ENCODE measurements at places on chromosomes 1 and 21.

GRCh38 chr1:10257851-10258250 lies 47.5 kb downstream of the KIF1B start:
- peak overlapping the region; percentile 89 for H3K27ac ChIP-seq
- DNase-seq, result no peak
- no peak overlapping the region for H3K4me3 ChIP-seq

DNA sequence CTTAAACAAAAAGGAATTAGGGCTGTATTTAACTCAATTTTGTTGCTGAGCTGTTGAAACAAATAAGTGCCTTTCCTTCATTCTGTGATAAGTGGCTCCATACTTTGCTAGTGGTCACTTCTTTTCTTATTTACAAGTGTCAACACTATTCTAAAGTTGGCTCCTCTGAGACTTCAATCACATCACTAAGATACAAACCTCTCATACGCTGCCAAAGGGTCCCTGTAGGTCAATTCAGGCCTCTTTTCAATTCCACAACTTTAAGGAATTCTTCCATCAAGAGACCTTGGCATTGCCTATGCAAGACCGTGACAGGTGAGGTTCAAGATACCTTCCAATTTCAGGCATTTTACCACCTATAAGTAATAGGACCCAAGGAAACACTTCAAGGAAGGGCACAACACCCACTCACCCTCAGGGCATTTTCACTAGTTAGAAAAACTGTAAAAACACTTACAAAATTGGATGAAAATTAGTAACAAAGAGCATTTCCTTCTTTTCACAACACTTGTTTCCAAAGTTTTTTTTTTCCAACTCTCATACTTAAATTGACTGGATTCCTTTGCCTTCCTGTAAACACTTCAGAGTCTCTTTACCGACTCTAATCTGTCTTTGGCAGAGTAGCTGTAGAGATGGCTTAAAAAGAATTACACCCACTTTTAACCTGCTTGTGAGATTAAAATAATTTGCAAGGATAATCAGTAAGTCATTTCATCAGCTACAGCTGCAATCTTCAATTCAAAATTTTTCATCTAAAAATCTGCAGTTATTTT lies 24.5 kb downstream of the SERBP1 start:
- peak overlapping the region; percentile 70 for H3K27ac ChIP-seq
- no peaks in the 10 kb centered on the region for H3K27me3 ChIP-seq

GRCh38 chr1:243230914-243231313 lies 24.2 kb downstream of the CEP170 start:
- H3K4me1 ChIP-seq, result peaks cover 24% of the 10 kb centered on the region
- H3K27me3 ChIP-seq, result no peaks in the 10 kb centered on the region
- no peak overlapping the region for H3K4me3 ChIP-seq
- H3K36me3 ChIP-seq, result peaks cover 5% of the 10 kb centered on the region
- no peak overlapping the region for H3K27ac ChIP-seq

DNA sequence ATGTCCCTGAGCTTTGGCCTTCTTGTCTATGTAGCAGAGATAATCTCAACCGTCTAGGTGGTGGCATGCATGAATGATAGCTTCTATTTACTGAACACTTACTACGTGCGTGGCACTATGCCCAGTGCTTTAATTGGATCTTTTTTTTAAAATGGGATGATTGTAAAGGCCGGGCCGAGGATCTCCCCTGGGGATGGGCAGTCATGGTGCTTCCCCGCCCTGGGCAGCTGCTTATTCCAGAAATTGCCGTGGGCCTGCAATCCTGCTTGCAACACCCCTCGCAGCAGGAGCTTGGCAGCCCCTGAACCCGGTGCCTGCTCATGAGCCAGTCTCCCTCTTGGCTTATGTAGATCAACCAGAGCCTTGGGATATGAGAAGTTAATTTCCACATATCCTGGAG lies 360.7 kb downstream of the CAMTA1 start:
- no peaks in the 10 kb centered on the region for H3K36me3 ChIP-seq
- no peaks in the 10 kb centered on the region for H3K27me3 ChIP-seq
- H3K27ac ChIP-seq, result no peak overlapping the region
- H3K4me3 ChIP-seq, result no peak overlapping the region

DNA sequence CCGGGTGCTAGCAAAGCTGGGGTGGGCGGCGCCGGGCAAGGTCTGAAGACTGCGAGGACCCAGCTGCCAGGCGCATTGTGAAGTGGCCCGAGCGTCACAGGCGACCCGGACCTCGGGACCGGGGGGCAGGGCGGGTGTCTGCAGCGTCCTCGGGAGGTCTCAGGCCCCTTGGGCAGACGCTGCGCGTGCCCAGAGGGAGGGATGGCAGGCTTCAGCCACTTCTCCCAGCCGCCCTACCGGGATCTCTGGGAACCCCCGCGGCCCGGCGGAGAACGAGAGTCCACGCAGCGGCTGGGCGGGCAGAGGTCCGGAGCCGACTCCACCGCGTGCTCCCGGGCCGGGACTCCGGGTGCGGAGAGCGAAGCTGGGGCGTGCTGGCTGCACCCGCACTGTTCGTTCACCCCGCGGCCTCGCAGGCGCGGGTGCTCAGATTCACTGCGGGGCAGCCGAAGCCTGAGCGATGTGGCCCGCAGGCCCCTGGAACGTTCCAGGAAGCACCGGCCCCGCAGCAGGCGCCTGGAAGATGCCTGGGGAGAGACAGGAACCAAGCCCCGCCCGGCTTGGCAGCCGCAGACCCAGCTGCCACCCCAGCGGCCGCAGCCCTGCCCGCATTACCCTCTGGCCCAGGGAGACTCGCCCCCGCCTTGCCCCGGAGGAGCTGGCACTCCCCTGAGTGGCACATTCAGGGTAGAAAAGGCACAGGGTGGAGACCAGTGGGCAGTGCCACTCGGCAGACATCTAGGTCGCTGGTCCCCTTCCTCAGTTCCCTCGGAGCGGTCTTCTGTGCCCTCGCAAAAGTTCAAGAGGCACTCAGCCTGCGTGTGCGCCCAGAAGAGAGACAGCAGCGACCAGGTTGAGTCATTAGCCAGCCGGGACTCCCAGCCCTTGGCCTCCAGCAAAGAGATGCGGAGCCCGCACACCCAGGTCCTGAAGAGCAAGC lies at the start of gene CCDC185:
TSS of gene CCDC185 (plus strand) at position 141 of the 940 bp plus-strand sequence. CDS start at position 202, 61 bp downstream.
- peaks cover 8% of the 10 kb centered on the region for H3K27me3 ChIP-seq
- DNase-seq, result no peak
- H3K4me1 ChIP-seq, result no peaks in the 10 kb centered on the region
- H3K36me3 ChIP-seq, result no peaks in the 10 kb centered on the region
- H3K27ac ChIP-seq, result no peak within 1 kb of the TSS
- peak within 1 kb of the TSS; percentile 39 for H3K4me3 ChIP-seq

Measured in gastrocnemius medialis (tissue), 4 donors.